Parietal lobe (tissue), 2 donors: ENCODE measurements at places on chromosomes 3 and 15. TPM values are rescaled to one million over a fixed set of nuclear protein-coding genes. Genes with fewer than 3 reads are reported as not detected.

FMN1 gene
- 4.7 TPM for total RNA-seq

EFCC1 gene
- 0.94 TPM for total RNA-seq

RTP1 gene
- total RNA-seq, result 0.31 TPM

AQR gene
- 55.7 TPM for total RNA-seq

RPL14 gene
- total RNA-seq, result 157 TPM

LRRC31 gene
- not detected for total RNA-seq

GREM1 gene
- 2.8 TPM for total RNA-seq

IL5RA gene
- 1.3 TPM for total RNA-seq

CLSTN2 gene
- total RNA-seq, result 33.2 TPM

SUMF1 gene
- 44.1 TPM for total RNA-seq

SETD5 gene
- 113 TPM for total RNA-seq

ADGRG7 gene
- not detected for total RNA-seq

CLDN11 gene
- 2.8 TPM for total RNA-seq

SYNM gene
- total RNA-seq, result 6.3 TPM

MYZAP gene
- total RNA-seq, result 0.63 TPM

CPN2 gene
- not detected for total RNA-seq

GLDN gene
- 2.2 TPM for total RNA-seq

GNB4 gene
- total RNA-seq, result 111 TPM

CYFIP1 gene
- total RNA-seq, result 89.8 TPM

NPAP1 gene
- total RNA-seq, result 0.94 TPM

HDC gene
- total RNA-seq, result not detected

CATSPER2 gene
- 18.2 TPM for total RNA-seq

ASTE1 gene
- total RNA-seq, result 16.0 TPM
